Pancreas (tissue), 10 donors: ENCODE measurements at places on chromosomes 2 and 18. TPM values are rescaled to one million over a fixed set of nuclear protein-coding genes. Genes with fewer than 3 reads are reported as not detected.

Gene LIPG
- 0.39 TPM for total RNA-seq

Gene SERPINB10
- total RNA-seq: not detected

DNA sequence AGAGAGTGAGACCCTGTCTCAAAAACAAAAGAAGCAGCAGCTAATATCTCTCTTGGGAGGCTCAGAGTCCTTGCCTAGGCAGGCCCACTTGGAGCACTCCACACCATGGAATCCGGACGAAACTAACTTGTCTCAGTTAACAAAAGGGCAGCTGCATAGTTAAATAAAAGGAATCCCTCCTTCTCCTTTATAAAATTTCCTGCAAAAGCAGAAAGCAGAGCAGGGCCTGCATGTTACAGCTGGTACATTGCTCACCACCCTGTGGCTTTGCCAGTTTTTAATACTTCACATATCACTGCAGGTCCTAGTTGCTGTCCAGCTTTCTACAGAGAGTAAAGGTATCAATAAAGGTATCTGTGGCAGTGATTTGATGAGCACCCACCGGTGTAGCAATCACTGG is 93.6 kb downstream of the ASAP2 start:
- DNase-seq: no peak

DNA sequence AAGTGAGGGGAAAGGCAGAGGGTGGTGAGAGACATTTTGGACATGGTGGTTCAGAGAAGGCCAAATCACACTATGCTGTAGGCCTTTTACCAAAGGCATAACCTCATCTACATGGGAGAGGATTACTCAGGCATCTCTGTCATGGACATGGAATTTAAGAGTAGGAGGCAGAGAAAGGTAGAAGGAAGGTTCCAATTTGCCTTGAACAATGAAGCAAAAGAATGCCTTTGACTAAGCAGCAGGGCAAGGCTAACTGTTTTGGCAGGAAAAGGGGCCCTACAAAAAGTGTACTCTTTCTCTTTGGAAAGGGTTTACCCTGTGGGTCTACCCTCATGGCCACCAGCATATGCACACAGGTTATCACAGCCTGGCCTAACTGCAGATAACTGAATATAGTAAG is 45.6 kb upstream of the RNU4ATAC start:
- DNase-seq: no peak

Gene UNC50
- 14.5 TPM for total RNA-seq

DNA sequence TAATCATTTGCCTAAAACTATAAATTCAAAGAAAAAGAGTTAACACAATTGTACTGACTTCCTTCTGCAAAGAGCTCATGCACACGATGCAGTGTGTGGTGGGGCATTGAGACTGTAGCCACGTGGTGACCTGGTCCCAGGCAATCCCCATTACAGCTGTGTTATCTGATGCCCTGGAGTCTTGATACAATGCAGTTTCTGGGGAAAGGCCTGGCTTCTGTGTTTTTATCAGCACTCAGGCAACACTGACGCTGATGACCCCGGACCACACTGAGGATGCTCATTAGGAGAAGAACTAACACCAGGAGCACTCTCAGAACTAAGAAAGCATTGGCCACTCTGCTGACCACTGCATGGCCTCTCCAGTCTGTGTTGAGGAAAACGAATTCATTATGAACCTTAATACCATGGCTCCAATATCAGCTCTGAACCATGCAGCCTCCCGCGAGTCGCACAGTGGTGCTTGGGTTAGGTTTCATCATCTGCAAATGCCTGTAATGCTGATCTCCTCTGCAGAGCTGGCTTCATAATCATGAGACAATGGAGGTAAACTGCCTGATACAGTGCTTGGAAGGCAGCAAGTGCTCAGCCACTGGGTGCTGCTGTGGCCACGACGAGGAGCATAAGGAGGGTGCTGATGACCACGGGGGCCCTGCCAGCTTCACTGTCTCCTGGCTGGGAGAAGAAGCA is 218.5 kb downstream of the MYT1L start:
- DNase-seq: no peak

- no peak for DNase-seq
Measured at GRCh38 chr2:174924061-174924693, 81.0 kb downstream of the CHN1 start.

Gene COL3A1
- total RNA-seq: 61.3 TPM

- no peak for DNase-seq
Measured at GRCh38 chr2:120392923-120393322, 47.0 kb downstream of the INHBB start.
